Astrocyte of the hippocampus (primary cell): ENCODE measurements at places on chromosomes 16 and 17.

DNA sequence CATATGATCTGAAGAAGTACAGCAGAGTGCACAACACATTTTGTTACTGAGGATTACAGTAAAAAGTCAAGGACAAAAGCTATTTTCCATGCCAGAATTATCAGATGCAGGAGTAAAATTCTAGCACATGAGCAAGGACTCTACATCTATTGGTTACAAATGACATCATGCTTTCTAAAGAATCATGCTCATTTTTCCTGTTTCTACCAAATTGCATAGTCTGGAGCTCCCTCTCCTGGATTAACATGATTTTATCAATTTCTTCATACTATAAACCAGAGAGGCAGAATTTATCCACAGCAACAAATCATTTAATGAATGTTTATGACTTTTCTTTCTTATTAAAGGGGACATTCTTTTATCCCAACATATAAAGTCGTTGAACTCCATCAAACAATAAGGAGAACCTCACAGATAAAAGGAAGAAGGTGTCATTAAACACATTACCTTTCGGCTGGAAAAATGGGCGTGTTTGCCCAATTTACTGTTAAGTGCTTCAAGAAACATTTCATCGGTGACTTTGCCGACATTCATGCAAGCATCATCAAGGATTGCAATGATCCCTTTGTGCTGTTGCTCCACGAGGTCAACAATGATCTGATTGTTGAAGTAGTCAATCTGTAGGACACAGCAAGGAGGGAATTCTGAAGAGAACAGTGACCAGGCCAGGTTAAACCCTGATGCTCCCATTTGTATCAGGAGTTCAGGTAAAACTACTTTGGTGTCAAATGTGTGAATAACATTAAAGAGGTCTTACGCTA lies 121.7 kb downstream of the MYO1D start:
- DNase-seq = peak; percentile 80

DNA sequence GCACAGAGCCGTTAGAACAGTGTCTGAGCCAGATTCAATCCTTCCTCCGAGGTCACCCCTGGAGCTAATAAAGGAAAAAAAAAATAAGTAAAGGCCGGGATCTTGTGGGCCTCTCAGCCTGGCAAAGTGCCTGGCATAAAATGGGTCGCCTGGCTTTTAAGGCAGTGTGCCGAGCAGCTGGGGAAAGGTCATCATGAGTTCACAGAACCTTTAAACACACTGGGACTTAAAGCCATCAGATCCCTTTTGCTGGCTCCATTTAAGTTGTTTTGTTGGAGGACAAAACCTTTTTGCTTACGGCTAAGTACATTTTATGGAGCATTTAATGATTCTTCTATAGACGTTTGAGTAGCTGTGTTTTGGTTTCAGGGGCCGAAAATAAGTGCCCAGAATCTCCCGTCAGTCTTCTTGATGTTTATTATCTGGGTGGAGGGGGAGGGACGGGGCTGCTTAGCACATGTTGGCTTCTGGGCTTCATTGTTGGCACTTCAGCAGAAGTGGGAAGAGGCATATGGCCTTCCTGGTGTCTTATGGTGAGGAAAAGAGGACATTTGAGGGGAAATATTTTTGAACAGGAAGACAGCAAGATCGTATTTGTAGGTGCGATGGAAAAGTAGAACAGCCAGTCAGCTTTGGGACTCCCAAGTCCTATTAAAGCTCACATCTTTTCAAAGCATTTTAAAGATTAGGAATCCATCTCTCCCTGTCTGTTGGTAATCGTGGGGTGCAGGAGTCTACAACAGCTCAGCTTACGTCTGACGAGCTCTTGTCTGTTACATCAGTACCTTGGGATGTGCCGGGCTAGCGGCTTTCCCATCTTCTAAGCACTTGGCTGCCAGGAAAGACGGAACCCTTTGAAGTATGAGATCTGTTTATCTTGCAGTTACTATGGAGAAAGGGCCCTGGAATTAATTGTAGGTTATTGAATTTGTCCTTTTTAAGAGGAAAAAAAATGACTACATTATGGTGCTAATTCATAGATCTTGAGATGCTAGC lies 31.1 kb downstream of the RBFOX1 start:
- DNase-seq = peak; percentile 17

GRCh38 chr16:49023050-49023449 lies 258.6 kb downstream of the CBLN1 start:
- peak; percentile 72 for DNase-seq

GRCh38 chr17:27975146-27976011 lies 67.1 kb upstream of the NLK start:
- no peak for DNase-seq

- DNase-seq = peak; percentile 18
These were observed 12.1 kb upstream of the EDC4 start for GRCh38 chr16:67860589-67861398.

DNA sequence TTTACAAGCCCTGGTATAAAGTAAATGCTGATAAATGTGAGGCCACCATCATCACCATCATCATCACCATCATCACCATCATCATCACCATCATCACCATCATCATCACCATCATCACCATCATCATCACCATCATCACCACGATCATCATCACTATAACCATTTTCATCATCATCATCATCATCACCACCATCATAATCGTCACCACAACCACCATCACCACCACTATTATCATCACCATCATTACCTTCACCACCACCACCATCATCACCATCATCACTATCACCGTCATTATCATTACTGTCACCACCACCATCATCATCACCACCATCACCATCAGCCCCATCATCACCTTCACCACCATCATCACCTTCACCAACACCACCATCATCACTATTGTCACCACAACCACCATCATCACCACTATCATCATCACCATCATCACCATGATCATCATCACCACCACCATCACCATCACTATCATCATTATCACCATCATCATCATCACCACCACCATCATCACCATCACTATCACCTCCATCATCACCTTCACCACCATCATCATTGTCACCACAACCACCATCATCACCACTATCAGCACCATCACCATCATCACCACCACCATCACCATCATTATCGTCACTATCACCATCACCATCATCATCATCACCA lies 16.6 kb upstream of the ZNF469 start:
- no peak for DNase-seq

DNA sequence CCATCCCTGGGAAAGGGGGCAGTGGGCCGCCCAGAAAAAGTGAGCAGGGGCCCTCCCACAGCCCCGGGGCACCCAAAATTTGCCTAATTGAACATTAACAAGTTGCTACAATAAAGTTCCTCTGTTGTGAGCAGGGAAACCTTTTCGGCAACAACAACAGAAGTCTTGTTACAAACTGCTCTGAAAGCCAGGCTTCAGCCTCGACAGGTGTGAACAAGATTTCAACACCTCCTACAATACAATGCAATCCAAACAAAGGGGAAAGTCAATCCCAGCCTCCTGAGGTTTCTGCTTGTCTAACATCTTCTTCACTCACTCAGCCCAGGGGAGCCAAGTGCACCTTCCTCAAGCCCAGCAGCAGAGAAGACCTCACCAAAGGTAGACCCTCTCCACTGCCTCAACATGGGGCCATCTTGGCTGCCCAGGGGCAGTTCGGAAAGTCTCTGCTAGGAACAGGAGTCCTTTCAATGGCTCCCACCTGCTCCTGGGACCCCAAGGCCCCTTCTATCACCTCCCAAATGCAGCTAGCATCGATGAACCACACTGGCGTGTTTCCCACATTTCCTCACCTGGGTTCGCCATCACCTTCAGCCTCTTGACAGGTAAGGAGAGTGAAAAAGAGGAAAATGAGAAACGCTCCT lies 19.1 kb downstream of the ZFHX3 start:
- DNase-seq = no peak

GRCh38 chr17:49959183-49959935 lies 9.6 kb upstream of the DLX4 start:
- DNase-seq = peak; percentile 81

DNA sequence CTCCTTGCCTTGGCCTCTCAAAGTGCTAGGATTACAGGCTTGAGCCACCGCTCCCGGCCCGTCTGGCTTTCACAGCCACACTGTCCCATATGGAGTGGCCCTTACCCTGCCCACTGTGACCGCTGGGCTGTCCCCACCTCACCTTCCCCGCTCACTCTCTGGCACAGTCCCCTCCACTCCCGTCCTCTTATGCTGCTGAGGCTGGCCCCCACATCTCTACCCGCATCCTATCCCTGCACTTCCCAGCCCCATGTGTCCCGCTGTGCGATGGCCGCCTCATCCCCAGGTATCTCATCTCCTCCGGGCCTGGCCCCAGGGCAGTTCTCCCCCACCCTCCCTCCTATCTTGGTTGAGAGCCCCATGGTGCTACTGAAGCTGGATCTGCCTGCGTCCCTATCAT lies 93.2 kb downstream of the PGS1 start:
- no peak for DNase-seq

- DNase-seq = no peak
These were observed 24.4 kb downstream of the GLP2R start for GRCh38 chr17:9850151-9850550.

- no peak for DNase-seq
These were observed 251.7 kb upstream of the CACNG5 start for GRCh38 chr17:66583112-66583748.

DNA sequence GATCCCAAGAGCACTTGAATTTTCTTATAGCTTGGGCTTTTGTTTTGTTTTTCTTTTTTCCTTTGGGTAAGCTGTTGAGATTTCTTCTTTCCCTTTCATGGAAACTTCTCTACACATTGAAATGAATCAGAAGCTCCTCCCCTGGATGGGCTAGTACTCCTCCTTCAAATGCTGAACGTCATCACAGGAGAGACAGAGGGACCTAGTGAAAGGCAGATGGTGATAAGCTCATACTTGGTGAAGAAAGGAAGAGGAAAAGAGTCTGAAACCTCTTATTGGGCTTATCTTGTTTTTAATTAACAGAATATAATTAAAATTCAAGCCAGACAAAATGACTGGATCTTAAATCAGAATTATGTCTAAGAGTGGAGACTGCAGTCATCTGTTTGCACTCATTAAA lies 147.3 kb downstream of the SNX11 start:
- DNase-seq = no peak

- peak; percentile 95 for DNase-seq
These were observed 23.6 kb upstream of the FZD2 start for GRCh38 chr17:44533533-44534246.
